ENCODE measurements at places on chromosomes 6 and 20.
A peak's percentile ranks its signal among the peaks of the same experiment; 100 is the strongest.

DNA sequence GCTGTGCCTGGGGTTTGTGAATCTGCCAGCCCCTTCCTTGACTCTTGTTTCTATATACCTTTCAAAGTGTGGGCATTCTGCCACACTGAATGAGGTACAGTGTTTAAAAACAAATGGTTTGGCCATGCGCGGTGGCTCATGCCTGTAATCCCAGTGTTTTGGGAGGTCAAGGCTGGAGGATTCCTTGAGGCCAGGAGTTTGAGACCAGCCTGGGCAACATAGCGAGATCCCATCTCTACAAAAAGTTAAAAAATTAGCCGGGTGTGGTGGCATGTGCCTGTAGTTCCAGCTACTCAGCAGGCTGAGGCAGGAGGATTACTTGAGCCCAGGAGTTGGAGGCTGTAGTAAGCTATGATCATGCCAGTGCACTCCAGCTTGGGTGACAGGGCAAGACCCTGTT is 5.8 kb downstream of the FAM83D start:
- DNase-seq: no peak

DNA sequence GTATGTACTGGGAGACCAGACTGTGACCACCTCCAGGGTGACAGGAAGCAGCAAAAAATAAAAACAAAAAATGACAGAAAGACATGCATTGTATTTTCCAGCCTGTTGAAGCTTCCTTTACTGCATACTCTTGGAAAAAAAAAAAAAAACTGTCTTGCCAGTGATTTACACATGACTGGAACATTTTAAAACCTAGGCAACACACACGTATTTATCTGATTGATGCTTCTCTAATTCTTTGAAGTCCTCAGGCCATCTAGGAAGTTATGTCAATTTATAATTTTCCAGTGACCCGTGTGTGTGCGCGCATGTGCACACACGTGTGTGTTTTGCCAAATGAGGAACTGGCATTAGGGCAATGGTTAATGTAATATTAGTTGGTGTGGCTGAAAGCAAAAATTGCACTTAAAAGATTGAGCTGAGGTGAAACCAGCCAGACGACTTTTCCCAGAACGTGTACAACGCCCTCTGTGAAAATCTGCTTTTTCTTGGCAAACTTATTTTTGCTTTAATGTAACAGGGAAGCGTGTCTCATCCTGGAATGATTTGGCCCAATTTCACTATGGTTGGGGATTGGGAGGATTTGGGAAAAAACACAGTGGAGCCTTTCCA is 315.2 kb downstream of the TFAP2A start:
- peak; percentile 13 for DNase-seq

DNA sequence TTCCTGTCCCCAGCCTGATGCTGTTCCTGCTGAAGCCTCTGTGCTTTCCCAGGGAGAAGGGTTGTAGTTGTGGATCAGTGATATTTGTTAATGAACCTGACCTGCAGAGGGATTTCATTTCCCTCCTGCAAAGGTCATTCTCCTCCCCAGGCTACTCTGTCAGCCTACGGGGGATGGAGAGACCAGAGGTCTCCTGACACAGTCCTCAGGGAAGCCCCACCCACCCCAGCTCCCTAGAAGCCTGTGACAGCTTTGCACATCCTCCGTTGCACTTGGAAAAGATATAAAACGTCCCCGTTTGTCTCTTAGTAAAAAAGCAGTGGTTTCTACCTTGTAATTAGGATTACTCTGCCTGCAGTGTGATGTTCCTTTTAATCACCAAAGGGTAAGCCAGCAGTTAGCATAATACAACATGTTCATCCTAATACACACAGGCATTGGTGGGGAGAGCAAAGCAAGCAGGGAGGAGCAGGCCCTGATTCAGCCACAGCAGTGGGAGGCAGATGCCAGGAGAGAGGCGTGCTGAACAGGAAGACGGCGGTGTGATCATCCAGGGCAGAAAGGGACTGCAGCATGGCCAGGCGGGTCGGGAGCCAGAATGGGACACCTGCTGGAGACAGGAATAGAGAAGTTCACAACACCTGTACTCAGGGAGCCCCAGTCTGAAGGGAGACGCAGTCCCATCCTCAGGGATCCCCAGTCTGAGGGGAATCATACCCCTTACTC is 293.5 kb downstream of the LRFN2 start:
- no peak for DNase-seq

GRCh38 chr6:80003826-80004172 is 650 bp upstream of the TTK start:
- peak; percentile 32 for DNase-seq

- no peak for DNase-seq
Observed at GRCh38 chr6:81896525-81897503, 144.3 kb upstream of the TENT5A start.

- DNase-seq: no peak
Observed at GRCh38 chr20:57964011-57964862, 254.4 kb upstream of the PMEPA1 start.

DNA sequence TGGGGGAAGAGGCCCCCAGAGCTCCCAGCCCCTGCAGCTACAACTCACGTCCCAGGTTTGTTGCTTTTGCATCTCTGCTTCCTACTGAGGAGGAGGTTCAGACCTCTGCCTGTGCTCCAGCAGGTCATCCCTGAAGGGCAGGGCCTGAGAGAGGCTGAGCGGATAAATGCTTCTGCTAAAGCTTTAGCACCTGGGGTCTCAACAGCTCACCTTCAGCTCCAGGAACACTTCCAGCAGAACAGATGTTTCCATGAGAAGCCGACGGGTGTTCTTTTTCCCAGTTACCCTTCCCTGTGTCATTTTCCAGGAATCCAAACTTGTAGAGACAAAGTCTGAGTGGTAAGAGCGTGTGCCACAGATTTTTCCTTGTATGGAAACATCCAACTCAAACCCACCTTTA is 208.8 kb downstream of the TBC1D7 start:
- DNase-seq: no peak

DNA sequence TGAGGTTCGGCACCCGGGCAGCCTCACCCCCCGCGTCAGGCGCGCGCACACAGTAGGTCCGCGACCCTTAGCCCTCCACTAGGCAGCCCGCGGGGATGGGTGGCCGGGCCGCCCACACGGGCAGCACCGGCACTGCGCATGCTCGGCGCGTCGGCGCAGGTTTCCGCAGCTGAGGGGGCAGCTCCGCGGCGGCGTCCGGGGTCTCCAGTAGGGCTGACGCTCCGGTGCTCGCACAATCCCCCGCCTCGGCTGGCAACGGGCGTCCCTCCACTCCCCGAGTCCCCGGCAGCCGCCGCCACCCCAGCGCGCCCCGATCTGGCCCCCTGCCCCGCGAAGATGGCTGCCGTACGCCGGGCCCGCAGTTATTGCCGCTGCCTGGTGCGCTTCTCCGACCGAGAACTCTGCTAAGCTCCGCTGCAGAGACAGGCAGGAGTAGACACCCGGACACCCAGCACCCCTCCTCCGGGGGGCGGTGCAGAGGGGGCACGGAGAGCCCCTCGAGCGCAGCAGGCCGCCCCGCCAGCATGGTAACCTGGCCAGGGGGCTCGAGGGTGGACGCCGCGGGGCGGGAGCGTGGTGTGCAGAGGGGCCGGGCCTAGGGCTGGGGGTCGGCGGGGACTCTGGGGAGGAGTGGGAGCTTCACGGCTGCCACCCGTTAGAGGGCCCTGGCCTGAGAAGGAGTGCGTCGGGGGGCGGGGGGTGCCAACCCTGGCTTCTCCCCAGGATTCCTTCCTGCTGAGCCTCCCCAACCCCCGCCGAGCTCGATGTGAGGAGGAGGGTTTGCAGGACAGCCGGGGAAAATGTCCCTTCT is at the start of gene FBXO9:
FBXO9 (plus strand) TSS at position 139 of the 811 bp plus-strand sequence; CDS start at position 525, 386 bp downstream.
- DNase-seq: peak; percentile 73

GRCh38 chr6:38173909-38174308 is 354.4 kb downstream of the ZFAND3 start:
- no peak for DNase-seq

GRCh38 chr6:130766239-130767144 is 60.7 kb upstream of the SMLR1 start:
- no peak for DNase-seq

- DNase-seq: no peak
Observed at GRCh38 chr6:38942442-38942841, 106.1 kb upstream of the GLP1R start.

DNA sequence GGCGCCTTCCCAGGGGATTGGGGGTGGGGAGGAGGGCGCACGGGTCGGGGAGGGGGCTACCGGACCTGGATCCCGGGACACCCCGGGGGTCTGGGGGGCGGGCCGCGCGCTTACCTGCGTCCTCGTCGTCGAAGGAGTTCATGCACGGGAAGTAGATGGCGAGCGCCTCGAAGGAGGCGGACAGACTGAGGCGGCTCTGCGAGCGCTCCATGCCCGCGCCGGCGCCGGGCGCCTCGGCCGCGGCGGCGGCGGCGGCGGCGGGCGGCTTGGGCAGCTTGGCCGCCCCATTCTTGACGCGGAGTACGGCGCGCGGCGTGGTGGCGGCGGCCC is 320 bp downstream of the RIMS4 start:
- no peak for DNase-seq

DNA sequence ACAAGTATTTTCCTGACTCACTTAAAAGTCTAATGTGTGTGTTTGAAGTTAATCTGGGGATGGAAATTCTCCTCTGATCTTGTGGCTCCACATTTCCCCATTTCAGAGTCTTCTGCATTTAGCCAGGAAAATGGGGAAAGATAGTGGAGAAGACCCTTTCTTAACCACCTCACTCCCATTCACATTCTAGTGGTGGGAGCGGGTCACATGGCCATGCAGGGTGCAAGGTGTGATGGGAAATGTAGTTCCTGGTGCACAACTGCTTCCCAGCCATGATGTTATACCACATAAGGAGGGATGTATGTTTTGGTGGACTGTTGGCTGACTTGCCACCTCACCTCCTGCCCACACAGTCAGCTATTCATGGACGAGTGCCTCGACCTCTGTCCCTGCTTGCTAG is 61.8 kb downstream of the BANF2 start:
- DNase-seq: no peak

DNA sequence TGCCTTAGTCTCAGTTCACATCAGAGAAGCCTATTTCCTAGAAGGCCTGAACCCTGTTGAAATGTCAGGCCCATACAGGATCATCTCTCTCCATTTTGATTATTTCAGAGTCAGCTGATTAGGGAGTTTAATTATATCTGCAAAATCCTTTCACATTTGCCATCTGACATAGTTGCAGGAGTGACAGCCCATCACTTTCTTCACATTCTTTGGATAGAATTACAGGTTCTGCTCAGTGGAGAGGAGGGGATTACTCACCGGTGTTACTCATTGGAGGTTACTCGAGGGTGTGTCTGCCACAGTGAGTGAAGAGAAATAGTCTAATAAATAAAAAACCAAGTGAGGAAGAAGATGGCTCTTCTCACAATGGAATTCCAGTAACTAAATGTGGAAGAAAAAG is 216.8 kb downstream of the TMEM242 start:
- no peak for DNase-seq

GRCh38 chr6:63750400-63750799 is 114.8 kb downstream of the PHF3 start:
- no peak for DNase-seq

DNA sequence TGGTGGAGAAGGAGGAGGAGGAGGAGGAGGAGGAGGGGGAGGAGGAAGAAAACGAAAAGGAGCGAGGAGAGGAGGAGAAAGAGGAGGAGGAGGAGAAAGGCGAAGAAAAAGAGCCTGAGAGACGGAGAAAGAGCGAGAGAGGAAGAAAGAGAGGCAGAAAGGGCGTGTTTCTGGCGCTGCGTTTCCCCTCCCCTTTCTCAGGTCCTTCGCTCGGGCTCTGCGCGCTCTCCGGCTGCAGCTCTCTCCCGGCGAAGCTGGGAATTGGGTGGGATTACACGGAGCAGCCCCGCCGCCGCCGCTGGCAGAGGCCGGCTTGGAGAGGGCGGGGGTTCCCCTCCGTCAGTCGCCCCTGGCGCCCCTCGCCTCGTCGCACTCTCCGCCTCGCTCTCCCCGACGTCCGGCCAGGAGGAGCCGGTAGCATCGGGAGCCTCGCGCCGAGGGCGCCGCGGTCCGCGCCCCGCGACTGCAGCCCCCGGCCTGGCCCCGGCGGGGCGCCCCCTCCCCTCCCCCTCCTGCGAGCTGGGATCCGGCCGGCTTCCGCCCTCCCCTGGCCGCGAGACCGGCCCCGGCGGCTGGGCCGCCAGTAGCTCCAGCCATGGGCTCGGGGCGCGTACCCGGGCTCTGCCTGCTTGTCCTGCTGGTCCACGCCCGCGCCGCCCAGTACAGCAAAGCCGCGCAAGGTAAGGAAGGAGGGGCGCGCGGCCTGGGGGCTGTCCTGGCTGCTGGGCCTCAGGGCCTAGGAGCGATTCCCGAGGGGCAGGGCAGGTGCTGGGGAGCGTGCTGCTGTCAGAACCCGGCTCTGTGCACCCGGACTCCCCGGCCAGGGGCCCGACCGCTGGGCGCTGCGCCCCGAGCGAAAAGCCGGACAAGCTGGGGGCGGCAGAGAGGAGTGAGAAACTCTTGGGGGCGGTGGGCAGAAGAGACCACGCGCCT is at the start of gene SCUBE3:
SCUBE3 (plus strand) TSS at position 133 of the 933 bp plus-strand sequence; CDS start at position 596, 463 bp downstream.
- DNase-seq: no peak

- DNase-seq: no peak
Observed at GRCh38 chr6:17169291-17169690, 67.4 kb downstream of the STMND1 start.

- DNase-seq: no peak
Observed at GRCh38 chr6:13488896-13489237, 1.5 kb upstream of the GFOD1 start.

GRCh38 chr20:49865559-49865958 is 49.8 kb downstream of the SPATA2 start:
- no peak for DNase-seq

- no peak for DNase-seq
Observed at GRCh38 chr6:87574237-87574804, 15.5 kb downstream of the RARS2 start.

- DNase-seq: peak; percentile 48
Observed at GRCh38 chr6:6610031-6610591, 21.6 kb downstream of the LY86 start.

DNA sequence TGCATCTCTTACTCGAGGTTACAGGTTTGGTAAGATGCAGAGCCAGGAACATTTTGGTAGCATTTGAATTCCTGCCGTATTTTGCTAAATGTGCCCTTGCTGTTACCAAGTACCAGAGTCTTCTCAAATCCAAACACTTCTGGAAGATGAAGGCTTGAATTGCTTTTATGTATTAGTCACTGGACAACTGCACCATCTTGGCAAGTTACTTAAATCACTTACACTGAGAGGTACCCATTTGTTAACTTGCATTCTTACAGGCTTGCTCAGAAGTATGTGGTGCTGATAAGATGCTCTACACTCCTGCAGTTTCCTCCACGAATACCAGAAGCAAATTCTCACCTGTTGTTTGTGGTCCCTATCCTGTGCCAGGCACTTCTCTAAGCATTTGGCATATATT is 12.7 kb downstream of the IL22RA2 start:
- no peak for DNase-seq

All from CD4-positive, alpha-beta T cell treated with Interferon gamma for 1 hour (primary cell).